NCI-H526 treated with DMSO at 0.1 percent for 48 hours (cell line): ENCODE measurements at places on chromosomes 1 and 21.

DNA sequence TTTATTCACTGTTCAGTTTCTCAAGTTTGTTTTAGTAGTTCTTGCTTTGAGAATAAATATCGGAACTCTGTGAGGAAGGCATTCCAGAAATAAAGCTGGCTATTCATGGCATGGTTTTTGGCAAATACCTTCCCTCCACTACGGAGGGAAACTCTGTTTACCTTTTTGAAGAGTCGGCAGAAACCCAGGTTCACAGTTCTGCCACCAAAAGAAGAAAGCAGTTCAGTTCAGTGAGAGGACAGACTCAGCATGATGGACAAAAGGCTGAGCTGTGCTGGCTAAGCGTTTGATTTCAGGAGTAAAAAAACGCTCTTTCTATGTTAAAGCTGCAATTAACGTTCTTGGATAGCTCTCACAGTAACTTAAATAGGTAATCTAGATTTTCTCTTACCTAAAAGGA, 42.4 kb downstream of the CNN3 start:
- no peak for DNase-seq

GRCh38 chr1:20370698-20371097, 80.0 kb downstream of the VWA5B1 start:
- DNase-seq, result no peak

DNA sequence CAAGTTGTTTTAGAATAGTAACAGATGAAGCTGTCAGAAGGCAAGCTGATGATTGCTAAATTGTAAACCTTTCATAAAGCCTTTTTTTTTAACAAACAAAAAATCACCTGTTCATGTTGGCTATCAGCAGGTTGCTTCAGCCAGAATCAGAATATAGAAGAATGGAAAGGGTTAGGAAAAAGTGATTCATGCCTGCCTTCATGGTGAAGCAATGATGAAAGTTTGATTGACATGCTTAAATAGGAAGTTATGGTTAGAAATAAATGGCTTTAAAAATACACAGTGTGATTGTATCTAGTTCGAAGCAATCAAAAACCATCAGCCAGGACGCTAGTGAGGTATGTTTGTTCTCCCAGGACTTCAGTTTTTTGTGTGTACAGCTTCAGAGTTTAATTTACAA, 37.9 kb downstream of the GABPA start:
- DNase-seq, result no peak

GRCh38 chr1:36115200-36115669, 9.8 kb downstream of the COL8A2 start:
- no peak for DNase-seq

GRCh38 chr1:70278710-70279109, 57.5 kb downstream of the SRSF11 start:
- no peak for DNase-seq

DNA sequence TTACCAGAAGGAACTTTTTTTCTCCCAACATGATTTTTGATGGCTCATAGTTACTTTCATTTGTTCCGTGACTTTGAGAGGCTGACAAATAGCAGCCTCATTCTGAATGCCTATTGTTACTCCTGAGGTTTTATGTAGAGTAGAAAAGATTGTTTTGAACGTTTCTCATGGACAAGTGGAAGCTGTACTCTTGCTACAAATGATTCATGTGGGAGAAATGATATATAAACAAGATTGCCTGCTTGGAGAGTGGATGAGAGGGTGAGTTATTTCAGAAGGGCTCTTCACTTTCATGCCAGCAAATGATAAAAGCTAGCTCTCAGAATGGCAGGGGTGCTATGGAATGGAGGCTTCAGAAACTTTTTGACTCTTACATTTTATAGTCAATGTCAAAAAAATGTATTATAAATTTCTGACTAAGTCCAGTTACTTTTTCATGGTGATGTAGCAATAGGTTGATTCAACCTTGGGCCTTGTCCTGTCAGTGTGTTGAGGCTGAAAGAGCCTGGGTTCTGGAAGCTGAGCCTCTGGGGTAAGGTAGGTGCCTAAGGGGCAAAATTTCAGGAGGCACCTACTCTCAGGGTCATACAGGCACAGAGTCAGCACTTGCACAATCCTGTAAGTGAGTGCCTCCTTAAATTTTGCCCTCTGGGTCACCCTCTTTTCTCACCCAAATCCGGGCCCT, 19.4 kb downstream of the JUN start:
- DNase-seq, result no peak

GRCh38 chr1:187999973-188000372, 1171.2 kb downstream of the PLA2G4A start:
- no peak for DNase-seq

GRCh38 chr1:63592536-63593302, 492 bp upstream of the PGM1 start:
- no peak for DNase-seq

GRCh38 chr1:62175568-62176179, 19.0 kb upstream of the L1TD1 start:
- DNase-seq, result peak; percentile 21

DNA sequence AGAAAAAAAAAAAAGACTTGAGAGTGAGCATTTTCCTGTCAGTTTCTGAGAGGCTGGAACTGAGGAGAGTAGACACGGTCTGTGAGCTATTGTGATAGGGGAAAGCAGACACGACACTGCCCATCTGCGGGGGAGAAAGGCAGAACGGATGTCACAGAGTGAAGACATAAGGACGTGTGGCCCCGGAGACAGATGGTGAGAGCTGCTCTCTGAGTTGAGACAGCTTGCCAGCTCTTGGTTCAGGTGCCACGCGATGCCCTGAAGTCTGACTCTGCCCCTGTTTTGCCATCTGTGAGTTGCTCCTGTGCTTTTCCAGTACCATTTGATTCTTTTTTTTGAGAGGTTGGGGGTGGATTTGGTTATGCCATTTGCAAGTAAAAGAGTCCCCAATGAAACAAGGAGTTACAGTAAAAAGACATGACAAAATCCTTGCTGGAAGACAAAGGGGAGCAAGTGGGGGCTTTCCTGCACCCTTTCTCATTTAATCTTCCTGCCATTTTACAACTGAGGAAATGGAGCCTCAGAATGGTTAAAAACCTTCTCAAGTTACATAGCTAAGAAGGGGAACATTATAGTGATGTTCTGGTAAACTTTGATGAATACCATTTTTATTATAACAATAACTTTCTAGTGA, 128.9 kb upstream of the DNAH14 start:
- DNase-seq, result no peak

DNA sequence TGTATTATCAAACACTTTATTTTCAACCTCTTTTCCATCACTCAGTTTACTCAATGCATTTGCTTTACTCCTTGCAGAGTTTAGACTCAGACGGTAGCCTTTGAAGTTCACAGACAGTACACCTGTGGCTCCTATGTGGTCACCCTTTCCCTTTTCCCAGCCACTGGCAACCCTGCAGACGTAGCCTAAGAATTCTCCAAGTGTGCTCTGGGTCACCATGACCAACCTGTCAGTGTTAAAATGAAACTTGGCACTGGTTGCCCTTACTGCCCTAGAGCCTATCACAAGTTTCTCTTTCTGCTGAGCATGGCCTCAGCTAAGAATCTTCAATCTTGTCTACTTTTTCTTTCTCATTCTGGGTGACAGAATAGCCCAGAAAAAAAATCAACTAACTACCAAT, 25.5 kb upstream of the DNAH14 start:
- DNase-seq, result no peak

GRCh38 chr1:34625521-34626015, 129.3 kb upstream of the GJB5 start:
- no peak for DNase-seq

GRCh38 chr1:202710070-202711045, at the start of gene SYT2:
Gene SYT2 (minus strand): TSS chr1:202710454. CDS start chr1:202605772, 104,682 bp downstream.
- no peak for DNase-seq

DNA sequence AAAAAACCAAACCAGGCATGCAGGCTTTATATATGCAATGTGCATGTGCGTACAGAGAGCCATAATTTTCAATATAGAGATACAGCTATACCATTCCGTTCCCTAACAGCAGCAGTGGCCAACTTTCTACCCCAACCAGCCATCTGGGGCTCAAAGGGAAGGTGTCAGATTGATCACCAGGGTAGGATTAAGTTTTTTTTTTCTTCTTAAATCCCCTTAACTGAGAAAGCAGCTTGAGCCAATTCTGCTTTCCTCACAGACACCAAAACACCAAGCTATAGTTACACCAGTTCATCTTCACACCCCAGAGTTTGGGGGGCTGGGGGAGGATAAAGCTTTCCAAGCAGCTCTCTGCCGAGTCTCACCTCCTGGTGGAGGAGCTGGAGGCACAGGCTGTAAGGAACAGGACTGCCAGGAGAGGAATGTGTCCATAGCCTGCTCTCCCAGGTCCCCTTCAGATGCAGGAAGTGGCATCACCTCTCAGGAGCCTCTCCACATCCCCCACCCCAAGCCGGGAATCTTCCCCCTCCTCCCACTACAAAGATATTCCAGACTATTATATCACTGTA, 87.9 kb downstream of the SSBP3 start:
- no peak for DNase-seq

- DNase-seq, result no peak
Measured at GRCh38 chr21:44891631-44892031, 18.1 kb upstream of the PTTG1IP start.

- no peak for DNase-seq
Measured at GRCh38 chr1:2815551-2815950, 14.1 kb upstream of the TTC34 start.

GRCh38 chr21:25396135-25396711, 211.1 kb downstream of the MRPL39 start:
- DNase-seq, result no peak

DNA sequence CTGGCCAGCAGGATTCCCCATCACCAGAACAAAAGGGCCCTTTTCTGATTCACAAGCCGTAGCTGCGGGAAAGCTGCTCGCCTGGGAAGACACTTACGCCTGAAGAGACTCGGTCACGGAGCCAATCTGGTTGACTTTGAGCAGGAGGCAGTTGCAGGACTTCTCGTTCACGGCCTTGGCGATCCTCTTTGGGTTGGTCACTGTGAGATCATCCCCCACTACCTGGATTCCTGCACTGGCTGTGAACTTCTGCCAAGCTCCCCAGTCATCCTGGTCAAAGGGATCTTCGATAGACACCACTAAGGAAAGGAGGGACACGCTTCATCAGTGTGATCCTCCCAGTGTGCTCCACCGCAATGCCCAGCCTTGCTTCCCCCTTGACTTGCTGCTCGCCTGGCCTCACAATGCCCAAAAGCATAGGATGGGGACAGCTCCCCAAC, 14.7 kb downstream of the ENO1 start:
- DNase-seq, result no peak
